ENCODE measurements at places on chromosomes 6 and 20.

DNA sequence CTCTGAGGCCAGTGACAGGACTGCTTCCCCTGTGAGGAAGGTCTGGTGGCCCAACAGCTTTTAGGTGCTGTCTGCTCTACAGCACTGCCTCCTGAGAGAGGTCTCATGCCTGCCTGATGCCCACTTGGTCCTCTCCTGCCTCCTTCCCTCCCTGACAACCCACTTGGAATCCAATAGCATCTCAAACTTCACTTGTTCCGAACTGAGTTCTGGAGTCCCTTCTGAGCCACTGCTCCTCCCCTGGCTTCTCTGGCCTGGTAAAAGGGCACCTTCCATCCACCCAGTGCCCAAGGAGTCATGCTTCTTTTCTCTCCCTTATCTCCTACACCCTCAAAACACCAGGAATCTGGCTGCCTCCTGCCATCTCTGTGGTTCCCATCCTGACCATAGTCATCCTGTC, 1.9 kb downstream of the MAVS start:
- DNase-seq = no peak

DNA sequence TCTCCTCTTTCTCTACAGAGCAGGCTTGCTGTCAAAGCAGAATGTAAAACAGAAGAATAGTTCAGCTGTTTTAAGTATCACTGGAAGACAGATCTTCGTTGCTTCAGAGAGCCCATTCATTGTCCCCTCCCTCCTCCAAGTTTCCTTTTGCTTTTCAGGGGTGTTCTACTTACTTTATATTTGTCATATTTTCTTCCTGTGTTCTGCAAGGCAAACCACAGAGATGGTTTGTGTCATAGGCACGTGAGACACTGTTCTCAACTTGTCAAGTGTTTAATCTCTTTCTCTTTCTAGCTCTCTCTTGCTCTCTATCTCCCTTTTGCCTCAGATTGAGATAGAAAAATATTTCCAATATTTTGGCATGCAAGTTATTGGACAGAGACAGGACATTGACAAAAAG, 228.9 kb upstream of the DEFB112 start:
- no peak for DNase-seq

DNA sequence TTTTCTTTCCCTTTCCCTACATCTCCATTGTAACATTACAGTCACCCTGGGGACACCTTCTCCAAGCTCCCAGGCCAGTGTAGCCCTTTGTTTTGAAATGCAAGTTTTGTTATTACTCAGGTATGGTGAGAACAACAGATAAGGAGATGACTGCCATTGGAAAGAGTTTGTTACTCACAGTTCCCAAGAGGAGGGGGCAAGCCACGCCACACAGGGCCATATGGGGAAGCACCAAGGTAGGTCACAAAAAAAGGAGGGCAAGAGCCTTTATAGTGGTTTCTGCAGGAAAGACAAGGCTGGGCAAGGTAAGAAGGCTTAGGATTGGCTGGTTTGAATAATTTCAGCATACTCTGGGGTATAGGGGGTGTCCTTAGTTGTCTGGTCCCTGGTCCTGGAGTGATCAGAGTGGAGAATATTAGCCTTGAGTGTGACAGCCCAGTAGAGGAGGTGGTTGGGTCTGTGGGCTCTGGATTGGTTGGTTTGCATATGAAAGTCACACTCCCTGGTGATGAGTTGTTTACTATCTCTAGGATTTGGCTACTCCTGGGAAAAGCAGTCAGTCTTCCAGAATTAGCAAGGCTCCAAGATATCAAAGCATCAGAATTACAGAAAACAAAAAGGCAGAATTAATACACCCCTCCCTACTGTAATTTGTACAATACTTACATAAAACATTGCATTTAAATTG, 33.1 kb upstream of the SMLR1 start:
- DNase-seq = no peak

GRCh38 chr6:47348316-47348863, 38.7 kb upstream of the TNFRSF21 start:
- DNase-seq = no peak

DNA sequence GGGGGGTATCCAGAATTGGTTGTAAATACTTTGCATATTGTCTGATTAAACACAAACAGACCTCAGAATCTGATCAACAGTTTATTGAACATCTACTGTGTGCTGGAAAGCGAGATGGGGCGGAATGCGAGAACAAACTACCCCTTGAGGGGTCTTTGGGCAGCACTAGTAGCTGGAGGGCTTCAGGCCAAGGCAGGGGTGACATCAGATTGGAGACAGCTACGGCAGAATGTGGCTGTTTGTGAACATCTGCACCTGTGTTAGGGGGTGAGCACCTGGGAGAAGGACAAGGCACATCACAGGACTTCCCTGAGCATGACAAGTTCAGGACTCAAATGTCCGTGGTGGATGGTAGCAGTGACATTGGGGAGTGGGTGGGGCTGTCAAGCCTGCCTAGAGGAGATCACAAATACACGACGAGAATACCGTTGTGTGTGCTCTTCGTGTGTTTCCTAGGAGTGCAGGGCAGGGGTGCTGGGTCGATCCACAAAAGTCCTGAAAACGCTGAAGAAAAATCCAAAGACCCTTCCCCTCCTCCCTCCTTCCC, 59.5 kb downstream of the SRC start:
- no peak for DNase-seq

DNA sequence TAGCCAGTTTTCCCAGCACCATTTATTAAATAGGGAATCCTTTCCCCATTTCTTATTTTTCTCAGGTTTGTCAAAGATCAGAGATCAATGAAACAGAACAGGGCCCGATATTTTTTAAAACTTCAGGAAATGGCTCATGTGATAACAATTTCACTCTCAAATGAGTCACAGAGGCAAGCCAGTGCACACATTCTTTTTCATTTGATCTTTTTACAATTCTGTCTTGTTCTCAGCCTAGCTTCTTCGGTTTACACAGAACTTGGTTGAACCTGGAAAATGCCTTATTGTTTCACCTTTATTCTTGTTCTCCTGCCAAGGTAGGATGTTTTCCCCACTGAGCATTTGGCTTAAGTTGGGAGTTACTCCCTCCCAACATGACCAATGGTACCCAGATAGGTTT, 258.9 kb downstream of the COL12A1 start:
- DNase-seq = no peak

DNA sequence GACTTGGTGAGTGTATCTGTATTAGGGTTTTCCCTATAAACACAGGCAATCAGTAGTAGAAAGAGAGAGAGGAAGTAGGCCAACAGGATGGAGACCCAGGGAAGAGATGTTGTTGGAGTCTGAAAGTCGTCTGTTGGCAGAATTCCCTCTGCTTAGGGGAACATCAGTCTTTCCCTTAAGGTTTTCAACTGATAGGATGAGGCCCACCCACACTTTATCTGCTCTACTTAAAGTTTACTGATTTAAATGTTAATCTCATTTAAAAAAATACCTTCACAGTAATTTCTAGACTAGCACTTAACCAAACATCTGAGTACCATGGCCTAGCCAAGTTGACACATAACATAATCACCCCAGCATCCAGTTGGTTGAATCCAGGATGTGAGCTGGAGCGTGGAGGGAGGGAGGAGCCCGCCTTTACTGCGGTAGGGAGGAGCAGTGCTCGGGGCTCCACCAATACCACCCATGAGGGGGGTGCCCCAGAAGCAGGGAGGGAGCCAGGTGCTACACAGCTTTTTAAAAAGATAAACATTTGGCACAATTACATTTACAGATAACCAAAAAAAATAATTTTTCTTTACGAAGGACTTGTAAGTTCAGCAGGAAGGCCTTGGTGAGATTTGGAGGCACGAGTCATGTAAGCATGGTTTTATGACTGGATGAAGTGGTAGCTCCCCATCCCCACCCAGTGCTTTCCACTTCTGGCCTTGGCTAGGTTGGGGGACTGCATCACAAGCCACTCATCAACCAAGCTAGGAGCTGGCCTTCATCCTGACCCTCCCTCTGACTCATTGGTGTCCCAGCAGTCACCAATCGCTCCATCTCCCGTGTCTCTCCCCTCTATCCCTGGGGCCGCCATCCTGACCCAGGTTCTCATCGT, 18.4 kb upstream of the SNX9 start:
- DNase-seq = no peak

GRCh38 chr6:4932228-4932903, 71.5 kb downstream of the RPP40 start:
- DNase-seq = no peak

DNA sequence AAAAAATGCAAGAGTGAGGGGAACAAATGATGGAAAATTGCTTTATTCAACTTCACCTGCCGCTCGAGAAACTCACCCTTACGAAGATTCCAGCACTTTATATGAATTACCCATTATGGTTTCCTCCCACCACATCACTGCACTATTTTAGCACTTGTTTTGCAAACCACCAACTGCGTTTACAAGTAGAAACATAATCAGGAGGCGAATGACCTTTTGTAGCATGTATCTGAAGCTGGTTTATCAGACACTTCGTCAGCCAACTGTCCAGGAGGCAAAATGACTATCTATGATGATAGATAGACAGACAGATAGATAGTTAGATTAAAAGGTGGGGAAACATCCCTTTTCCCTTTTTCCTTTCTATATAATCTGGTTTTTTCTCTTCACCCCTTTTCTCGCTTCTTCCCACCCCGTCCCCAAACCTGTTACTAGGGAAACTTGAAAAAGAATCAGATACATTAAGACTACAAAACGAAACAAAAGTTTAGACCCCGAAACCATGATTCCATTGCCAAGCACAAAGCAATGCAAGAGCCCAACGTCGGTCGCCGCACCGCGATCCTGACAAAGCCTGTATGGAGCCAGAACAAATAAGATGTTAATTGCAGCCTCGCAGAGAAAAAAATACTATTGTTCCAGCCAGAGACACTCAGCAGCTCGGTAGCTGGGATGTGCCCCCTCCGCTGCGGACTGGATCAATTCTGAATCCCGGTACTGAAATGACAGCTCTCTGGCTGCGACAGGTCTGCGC, 933 bp upstream of the ADGRB3 start:
- DNase-seq = no peak

DNA sequence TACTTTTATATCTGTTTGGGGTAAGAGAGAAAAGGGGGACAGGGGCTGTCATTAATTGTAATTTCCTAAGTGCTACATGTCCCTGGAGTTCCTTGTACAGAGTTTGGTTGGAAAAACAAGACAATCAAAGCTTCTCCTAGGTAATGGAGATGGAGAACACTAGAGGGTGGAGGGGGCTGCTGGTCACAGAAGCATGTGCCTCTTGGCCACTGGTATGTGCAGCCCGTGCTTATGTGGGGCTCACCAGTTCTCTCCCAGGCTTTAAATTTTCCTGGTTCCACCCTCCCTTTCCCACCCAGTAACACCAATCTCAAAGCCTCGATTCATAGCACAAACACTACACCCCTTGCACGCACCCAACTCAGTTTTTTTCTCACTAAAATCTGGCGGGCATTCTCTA, 165.6 kb downstream of the SAMD5 start:
- no peak for DNase-seq

DNA sequence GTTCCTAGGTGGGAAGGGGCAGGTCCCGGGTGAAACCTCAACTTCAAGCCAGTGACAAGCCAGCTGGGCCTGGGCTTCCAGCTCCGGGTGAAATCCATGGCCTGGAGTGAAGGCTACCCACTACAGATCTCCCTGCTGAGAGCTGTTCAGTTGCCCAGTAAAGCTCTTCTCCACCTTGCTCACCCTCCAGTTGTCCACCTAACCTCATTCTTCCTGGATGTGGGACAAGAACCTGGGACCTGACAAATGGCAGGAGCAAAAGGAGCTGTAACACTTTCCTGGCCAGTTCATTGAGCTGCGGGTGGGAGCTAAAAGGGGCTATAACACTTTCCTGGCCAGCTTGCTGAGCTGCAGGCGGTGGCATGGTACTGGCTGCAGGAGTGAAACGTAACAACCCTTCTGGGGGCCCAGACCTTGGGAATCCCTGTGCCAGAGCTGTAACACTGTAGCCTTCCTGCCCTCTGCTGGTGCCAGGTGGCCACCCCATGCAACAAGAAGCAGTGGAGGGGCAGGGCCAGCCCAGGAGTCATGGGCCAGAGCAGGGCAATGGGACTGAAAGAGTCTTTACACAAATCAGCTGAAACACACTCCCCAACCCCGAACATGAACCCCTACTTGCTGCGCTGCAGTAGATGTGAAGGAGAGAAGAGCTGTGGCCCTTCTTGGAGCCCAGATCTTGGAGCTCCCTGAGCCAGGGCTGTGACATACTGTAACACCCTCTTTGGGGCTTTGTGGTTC, 3.6 kb upstream of the HINT3 start:
- no peak for DNase-seq

GRCh38 chr6:16698162-16698533, 63.1 kb downstream of the ATXN1 start:
- DNase-seq = no peak

DNA sequence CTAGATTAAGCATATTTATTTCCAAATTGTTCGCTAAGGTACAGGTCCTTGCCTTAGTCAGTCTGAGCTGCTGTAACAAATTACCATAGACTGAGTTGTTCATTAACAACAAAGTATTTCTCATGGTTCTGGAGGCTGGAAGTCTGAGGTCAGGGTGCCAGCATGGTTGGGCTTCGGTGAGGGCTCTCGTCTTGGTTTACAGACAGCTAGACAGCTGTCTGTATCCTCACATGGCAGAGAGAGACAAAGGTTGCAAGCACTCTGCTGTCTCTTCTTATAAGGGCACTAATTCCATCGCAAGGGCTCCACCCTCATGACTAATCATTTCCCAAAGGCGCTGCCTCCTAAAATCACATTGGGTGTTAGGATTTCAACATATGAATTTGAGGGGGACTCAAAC, 115.3 kb upstream of the GMDS start:
- DNase-seq = no peak
